ENCODE measurements at places on chromosomes 6 and 20. TPM values are rescaled to one million over a fixed set of nuclear protein-coding genes. Genes with fewer than 3 reads are reported as not detected.

Gene RIPPLY2
- not detected for total RNA-seq

Gene NHLRC1
- total RNA-seq, result 0.88 TPM

Gene GPLD1
- total RNA-seq, result 7.3 TPM

Gene SLC22A2
- not detected for total RNA-seq

Gene CST1
- total RNA-seq, result not detected

Gene FAM184A
- 1.1 TPM for total RNA-seq

Gene TBX18
- total RNA-seq, result not detected

Gene PCSK2
- not detected for total RNA-seq

Gene PHACTR1
- total RNA-seq, result 109 TPM

Gene C2
- 0.78 TPM for total RNA-seq

DNA sequence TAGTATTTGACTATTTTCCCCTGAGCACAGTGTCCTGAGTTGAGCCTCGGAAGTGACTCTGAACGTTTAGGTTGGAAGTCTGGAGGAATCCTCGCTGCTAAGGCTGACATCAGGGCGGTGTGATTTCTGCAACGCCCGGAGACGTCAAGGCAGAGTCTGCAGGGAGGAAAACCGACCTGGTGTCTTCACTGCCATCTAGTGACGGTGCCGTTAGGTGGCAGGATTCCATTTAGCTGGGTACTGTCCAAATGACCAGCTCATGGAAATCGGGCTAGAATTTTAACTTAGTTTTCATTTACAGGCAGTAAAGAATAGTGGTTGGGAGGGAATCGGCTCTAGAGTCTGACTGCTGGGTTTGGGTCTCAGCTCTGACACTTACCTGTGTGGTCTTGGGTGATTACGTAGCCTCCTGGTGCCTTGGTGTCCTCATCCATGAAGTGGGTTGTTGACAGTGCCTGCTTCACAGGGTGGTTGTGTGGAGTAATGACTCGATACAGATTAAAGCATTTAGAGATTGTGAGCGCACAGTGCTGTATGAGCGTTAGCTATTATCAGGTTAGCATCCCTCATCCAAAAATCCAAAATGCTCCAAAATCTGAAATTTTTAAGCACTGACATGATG is 35.0 kb downstream of the FOXF2 start:
- DNase-seq, result no peak

- DNase-seq, result no peak
Measured at GRCh38 chr6:116313101-116313776, 33.5 kb upstream of the TSPYL1 start.

DNA sequence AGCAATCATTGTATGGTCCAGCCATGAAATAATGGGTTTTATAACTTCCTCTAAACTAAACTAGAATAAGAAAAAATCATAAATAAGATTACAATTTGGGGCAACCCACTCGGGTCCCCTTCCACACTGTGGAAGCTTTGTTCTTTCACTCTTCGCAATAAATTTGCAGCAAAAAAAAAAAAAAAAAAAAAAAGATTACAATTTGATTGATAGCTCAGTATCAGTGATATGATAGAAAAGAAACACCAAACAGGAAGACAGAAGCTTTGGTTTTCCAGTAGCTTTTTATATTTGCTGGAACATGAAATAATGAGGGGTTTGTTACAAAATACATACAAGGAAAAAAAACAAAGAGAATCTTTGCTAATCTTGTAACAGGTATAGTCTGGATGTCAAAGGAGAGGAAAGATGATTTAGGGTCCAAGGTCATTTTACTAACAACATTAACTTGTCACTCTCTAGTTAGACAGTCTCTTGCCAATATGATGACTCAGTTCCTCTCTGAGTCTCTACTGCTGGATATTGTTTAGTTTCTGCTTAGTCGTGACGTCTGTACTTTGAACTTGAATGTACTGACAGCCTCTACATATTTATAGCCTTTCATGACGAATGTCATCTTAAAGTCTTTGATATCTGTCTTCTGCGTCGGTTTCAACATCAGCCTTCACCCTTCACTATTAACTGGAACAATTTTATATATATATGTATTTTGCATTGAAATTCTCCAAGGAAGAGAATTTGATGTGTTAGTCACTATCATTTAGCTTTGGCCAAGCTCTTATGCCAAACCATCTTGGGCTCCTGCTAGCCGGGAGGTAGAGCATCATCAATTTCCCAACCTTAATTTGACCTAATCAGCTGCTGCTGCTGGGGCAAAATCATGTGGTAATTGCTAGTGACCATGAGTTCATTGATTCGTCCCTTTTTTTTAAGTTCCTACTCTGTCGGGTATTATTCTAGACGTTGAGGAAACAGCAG is 213.1 kb upstream of the STXBP5 start:
- no peak for DNase-seq

DNA sequence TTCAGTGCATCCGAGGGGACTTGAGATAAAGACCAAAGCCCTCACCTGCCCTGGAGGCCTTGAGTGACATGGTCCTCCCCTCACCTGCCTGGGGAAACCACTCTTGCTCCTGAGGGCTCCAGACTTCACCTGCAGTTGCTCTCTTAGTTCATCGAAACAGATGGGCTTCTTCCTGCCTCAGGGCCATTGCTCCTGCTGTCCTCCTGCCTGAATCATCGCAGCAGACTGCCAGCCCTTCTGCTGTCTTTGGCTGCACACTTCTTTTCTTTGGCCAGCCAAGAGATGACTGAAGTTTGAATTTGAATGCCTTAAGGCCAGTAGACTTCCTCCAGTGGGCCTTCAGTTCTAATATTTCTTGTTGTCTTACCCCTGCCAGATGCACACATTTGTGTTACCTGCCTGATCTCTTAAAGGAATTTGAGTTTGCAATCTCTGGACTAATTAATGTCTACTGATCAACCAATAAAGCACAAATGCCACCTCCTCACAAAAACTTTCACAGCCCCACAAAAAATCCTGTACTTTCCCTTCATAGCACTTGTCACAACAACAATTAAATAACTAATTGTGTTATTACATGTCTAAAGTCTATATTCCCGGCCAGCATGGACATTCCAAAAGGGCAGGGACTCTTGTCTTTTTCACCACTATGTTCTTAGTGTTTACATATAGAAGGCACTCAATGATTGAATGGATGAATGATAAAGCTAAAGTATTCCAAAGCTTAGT is 56.7 kb upstream of the SGK1 start:
- no peak for DNase-seq

DNA sequence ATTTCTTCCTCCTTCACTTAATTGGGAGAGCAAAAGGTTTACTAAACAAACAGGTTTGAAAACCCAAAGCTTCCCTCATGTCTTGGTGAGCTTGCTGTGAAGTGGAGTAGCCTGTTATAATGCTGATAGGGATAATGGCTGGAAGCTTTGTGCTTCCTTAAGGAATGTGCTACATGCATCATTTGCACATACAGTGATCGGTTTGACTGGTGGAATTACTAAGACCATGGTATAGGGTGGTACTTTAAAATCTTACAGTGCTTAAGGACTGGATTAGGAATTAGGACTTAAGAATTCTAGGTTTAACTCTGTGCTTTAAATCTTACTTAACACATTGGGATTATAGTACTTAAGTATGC is 75.7 kb downstream of the ARID1B start:
- DNase-seq, result no peak

DNA sequence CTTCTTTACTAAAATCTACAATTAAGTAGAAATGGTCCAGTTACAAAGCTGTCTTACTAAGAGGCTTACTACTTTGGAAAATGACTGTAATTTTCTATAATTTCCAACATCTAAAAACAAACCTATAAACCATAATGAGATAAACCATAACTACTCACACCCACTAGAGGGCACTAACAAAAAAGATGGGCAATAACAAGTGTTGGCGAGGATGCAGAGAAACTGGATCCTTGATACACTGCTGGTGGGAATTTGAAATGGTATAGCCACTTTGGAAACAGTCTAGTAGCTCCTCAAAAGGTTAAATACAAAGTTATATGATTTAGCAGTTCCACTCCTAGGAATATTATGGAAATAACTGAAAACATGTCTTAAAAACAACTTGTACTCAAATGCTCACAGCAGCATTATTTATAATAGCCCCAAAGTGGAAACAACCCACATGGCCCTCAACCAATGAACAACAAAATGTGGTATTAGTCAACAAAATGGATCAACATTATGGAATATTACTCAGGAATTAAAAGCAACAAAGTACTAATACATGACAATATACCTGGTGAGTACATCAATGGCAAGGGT is 50.6 kb downstream of the GJA10 start:
- DNase-seq, result no peak

- DNase-seq, result no peak
Measured at GRCh38 chr6:31727717-31728671, 1.1 kb downstream of the DDAH2 start.

DNA sequence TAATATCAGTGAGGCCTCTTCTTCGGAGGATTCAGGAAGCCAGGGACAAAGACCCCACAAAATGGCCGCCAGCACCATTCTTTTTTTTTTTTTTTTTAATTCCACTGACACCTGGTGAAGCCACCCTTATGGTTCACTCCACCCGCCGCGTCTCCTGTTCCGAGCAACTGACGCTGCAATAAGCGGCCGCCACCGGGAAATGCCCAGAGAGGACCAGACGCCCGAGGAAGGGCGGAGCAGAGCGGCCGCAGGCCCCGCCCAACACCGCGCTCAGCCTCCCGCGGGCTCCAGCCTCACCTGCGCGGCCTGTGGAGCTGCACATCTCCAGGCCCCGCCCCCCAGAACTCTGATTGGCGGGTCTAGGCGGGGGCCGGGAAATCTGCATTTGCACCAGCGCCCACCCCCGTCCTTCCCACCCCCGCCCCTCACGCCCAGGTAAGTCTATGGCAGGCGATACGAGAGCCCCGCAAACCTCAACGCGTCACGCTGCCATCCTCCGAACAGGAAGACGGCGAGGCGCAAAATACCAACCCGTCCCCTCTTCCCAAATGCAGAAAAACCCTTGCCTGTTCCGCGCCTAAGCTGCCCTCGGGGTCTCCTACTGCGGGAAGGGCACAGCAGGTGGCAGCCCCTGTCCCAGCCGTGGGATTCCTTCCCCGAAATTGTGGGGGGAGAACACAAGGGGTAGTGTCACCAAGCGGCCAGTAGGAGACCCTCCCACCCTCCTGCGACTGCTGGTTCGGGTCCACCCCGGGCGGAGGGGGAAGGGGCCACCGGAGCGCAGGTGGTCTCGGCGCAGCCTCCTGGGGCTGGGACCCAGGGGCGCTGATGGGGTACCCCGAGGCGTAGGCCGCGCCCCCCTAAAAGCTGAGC is 960 bp downstream of the ATP9A start:
- peak; percentile 17 for DNase-seq

GRCh38 chr20:32610472-32611218 is 25.5 kb upstream of the NOL4L start:
- no peak for DNase-seq

- DNase-seq, result no peak
Measured at GRCh38 chr6:17640477-17640917, 40.4 kb downstream of the FAM8A1 start.

- no peak for DNase-seq
Measured at GRCh38 chr20:14561741-14562221, 224.4 kb upstream of the FLRT3 start.

- no peak for DNase-seq
Measured at GRCh38 chr6:68427630-68428029, 207.5 kb upstream of the ADGRB3 start.

- no peak for DNase-seq
Measured at GRCh38 chr6:143465546-143465945, 14.9 kb downstream of the PEX3 start.

DNA sequence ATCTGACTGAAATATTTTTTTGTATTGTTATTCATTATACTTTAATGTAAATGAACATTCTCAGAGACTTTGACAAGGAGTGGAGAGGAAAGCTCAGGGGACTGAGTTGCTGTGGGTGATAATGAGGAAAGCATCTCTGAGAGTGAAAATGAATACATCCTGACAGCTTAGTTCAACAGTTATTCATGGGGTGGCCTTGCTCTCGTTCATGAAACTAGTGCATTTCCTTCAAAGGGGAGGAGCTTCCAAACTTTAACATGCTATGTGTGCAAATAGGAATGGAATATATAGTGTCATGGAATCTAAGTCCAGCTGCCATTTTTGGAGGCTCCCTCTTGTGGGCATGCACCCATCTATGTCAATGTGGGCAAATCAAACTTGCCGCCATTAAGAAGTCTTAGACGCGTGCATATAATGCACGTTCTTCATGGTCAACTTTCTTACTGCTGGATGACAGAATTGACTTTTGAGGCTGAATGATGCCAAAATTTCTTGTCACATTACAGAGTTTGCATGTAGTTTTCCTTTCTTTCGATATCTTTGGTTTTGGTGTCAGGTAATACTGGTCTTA is 124.3 kb upstream of the TMEM170B start:
- DNase-seq, result no peak

GRCh38 chr6:85460921-85461797 is 11.3 kb downstream of the NT5E start:
- no peak for DNase-seq

DNA sequence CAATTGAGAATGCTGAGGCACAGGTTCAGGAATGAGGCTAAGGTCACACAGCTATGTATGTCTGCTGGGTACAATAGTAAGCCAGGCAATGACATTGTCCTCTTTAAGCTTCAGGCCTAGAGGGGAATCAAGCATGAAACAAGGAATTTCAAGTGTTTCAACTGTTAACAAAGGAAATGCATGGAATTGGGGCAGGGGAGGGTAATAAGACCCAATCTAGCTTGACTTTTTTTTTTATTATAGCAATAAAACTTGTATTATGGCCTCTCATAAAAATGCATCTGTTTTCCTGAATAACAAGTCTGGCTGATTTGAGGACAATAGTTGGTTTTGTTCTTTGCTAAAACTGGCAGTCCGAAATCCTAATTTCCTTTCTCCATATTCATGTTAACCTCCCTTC is 336.7 kb downstream of the CBLN4 start:
- DNase-seq, result no peak

DNA sequence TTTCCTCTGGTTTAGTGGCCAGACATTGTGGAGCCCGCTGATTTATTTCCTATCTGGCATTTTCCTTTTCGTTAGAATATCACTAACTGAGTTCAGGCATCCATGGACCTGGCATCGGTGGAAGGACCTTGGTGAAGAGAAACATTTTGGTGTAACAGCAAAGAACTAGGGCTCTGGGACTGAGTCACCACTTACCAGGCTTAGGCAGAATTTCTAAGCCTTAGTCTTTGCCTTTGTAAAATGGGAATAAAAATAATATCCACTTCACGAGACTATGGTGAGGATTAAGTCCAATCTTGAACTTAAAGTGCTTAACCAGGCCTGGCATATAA is 42.0 kb upstream of the ENPP1 start:
- no peak for DNase-seq

DNA sequence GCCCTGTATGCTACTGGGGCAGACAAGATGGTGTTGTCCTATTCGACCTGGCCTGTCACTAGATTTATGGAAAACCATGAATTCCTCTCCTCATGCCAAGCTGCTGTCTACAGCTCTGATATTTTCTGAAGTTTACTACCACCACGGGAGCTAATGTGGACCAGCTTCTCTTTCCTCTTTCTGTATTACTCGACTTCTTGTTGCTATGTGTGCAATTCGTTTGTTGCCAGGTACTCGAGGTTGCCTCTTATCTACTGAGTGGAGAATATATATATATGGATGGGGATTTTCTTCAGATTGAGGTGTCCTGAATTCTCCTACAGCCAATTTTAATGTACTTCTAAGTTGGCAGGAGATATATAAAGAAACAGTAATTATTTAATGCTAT is 34.7 kb downstream of the MAN1A1 start:
- no peak for DNase-seq

- DNase-seq, result no peak
Measured at GRCh38 chr6:6314596-6314995, 5.9 kb downstream of the F13A1 start.

GRCh38 chr6:105740946-105741645 is 338.2 kb upstream of the PREP start:
- no peak for DNase-seq

GRCh38 chr6:143506199-143506598 is 5.3 kb downstream of the FUCA2 start:
- no peak for DNase-seq

Measured in activated B cell treated with CpG ODN at 0.5 μM for 24 hours (primary cell).